Activated CD8-positive, alpha-beta T cell treated with anti-CD3 and anti-CD28 coated beads for 36 hours (primary cell): ENCODE measurements at places on chromosomes 7 and 10.

DNA sequence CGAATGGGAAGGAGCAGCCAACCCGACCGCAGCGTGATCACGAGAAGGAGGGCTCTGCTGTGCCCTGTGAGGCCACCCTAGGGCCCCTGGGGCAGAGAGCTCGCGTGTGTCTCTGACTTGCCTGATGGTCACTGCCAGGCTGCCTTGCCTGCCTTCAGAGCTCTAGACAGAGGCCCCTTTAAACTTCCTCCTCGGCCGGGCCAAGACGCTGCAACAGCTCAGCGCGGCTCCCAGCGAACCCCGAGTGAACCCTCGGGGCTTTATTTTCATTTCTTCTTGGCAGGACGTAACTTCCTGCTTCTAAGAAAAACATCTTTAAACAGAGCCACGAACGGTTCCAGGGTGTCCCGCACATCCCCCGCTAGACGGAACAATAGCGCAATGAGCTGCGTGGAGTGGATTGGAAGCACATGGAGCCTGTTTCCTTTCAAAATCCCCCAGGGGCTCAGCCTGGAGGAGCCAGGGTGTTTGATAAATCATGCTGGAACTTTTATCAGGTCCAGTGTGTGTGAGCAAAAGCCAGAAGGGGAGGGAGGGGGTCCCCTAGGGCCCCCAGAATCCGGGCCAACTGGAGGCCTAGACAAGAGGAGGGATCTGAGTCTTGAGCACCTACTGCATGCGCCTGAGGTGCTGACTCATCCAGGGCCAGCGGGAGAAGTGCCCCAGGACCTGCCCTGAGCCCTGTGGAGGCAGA lies 134.1 kb upstream of the GDF10 start:
- peak; percentile 59 for DNase-seq

DNA sequence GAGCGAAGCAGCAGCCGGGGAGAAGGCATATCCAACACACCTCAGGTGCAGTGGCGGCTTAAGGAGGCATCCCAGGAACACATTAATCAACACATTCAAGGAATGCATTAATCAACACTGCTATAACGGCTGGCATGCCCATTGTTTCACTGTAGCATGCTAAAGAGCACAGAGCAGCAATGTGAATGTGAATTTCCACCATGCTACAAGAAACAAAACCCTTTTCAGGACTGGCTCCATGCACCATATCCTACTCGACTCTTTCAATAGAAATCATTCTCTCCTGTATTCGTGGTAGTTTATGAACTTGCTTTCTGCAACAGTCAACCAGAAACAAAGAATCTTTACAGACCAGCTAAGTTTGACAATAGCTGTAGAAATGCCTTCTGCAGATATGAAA lies 149.0 kb downstream of the NRCAM start:
- DNase-seq: no peak

DNA sequence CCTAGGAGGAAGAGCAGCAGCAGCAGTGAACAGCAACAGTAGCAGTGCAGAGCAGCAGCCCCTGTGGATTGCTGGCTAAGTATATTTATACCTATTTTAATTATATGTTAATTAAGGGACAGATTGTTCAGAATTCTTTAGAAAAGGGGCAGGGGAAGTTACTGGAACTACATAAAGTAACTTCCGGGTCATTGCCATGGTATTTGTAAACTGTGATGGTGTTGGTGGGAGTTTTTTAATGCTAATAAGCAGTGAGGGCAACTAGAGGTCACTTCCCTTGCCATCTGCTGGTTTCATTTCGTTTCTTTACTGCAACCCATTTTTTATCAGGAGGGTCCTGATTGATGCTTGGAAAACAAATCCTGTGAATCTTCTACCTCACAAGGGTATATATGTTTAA lies 229.8 kb upstream of the PODXL start:
- DNase-seq: no peak

- no peak for DNase-seq
Measured at GRCh38 chr7:66157060-66157459, 42.4 kb downstream of the CRCP start.

GRCh38 chr7:73827567-73828106 lies 3.2 kb upstream of the CLDN4 start:
- no peak for DNase-seq

- DNase-seq: peak; percentile 79
Measured at GRCh38 chr10:8133146-8133545, 78.7 kb downstream of the GATA3 start.

DNA sequence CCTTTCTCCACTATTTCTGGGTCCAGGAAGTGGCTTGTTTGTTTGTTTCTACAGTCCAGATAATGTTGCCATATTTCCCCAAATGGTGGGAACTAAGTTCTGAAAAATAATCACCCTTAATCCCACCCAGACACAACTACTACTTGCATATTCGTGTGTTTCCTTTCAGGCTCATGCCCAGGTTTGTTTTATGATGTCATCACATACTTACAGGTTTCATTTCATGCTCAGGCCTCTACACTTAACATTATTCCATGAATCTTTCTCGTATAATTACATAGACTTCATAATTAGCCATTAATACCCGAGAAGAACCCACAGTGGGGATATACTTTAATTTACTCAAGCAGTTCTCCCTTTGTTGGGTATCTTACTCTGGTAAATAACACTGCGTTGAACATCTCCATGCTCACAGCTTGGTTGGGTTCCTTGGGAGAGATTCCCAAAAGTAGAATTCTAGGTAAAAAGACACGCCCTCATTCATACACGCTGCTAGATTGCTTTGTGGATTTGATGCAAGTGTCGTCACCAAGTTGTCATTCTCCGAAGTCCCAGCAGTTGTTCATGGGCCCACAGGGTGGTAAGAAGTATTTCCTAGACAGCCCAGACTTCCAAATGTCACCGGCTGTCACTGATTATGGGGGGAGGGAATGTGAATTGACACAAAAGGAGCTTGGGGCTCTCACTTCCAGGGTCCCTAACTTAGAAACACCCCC lies 42.6 kb downstream of the UNC5B start:
- no peak for DNase-seq

DNA sequence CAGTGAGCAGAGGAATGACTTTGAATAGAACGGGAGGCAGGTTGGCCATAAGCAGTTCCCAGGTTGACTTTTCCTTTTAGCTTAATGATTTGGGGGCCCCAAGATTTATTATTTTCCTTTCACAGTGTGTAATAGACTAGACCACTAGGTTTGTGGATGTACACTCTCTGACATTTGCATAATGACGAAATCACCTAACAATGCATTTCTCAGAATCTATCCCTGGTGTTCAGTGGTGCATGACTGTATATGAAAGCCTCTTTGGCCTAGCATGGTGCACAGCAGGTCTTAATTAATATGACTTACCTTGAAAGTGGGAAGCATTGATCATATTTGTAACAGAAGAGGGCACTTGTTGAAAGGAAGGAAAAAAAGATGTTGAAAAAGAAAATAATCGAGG lies 761.9 kb downstream of the TYW1 start:
- no peak for DNase-seq

- no peak for DNase-seq
Measured at GRCh38 chr7:64999165-65000004, 7.1 kb downstream of the ERV3-1 start.

GRCh38 chr7:100951888-100952560 lies 2.7 kb downstream of the MUC3A start:
- DNase-seq: peak; percentile 17

DNA sequence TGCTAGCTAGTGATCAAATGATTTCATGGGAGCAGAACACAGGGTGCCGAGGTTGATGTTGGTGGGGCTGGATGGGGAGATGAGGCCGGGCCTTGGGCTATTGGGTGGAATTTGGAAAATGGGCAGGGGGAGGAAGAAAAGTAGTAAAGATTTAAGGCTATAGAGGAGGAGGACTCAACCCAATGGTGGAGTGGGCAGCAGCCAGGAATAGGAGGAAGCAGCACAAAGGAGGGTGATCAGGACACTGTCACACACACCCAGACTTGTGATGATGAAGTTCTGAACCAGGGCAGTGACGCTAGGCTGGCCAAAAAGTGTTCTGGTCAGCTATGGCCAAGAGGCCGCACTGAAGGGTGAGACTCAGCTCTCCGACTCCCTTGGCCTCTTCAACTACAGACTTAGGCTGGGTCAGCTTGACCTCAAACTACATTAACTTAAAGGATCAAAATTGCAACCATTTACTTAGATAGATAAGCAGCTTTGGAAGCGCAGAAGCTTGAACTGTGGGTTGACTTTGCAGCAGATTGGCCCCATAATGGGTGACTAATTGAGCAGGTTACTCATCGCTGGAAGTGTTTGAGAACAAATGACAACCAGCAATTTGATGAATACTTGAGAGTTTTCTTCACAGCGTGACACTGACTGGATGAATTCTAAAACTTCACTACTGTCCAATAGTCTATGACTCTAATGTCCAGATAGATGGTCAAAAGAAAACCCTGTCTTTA lies 29.4 kb upstream of the GPR26 start:
- no peak for DNase-seq

GRCh38 chr7:29968683-29969395 lies 20.8 kb downstream of the SCRN1 start:
- DNase-seq: no peak

GRCh38 chr7:128843938-128844621 lies 13.9 kb downstream of the FLNC start:
- DNase-seq: no peak

GRCh38 chr7:128743112-128743772 lies 4.1 kb downstream of the CALU start:
- DNase-seq: no peak

GRCh38 chr10:114388275-114388674 lies 16.0 kb downstream of the AFAP1L2 start:
- DNase-seq: peak; percentile 58

DNA sequence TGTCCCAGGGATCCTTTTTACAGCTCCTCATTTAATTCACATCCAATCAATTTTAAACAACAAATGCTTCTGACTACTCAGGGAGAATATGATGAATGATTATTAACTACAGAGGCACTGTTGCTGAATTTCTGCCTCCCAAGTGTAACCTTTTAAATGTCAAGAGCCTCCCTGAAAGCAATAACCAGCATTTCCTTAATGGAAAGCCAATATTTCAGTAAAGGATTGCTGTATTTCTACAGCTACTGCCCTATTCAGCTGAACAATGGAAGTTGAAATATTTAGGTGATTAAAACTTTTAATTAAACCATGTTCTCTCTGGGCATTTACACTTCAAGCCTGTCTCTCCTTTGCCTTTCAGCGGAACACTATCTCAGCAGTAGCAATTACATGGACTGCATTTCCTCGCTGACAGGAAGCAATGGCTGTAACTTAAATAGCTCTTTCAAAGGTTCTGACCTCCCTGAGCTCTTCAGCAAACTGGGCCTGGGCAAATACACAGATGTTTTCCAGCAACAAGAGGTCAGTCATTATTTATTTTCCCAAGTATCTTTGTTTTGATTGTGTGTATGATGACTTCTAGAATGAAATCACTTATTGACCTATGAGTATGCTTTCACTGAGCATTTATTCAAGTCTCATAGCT lies 304.7 kb downstream of the BICC1 start:
- DNase-seq: no peak

GRCh38 chr10:132138596-132138995 lies 48.2 kb upstream of the DPYSL4 start:
- DNase-seq: no peak

DNA sequence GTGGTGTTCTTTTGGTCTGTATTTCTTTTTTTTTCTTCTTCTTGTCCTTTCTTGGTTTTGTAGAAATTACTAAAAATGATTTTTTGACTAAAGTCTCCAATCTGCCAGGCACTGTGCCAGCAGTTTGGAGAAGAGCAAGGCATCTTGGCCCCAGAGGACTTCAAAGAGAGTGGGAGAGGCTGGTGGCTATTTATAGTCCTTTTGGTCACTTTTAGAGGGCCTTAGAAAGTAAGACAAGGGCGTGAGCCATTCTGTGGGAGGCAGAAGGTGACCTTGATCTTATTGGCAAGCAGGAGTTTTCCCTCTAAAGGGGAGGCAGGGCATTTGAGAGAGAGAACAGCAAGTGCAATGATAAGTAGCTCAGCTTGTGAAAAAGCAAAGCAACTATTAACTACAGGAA lies 211.9 kb downstream of the GALNT17 start:
- DNase-seq: no peak

- DNase-seq: peak; percentile 46
Measured at GRCh38 chr7:38318803-38319416, 45.5 kb upstream of the TARP start.

- DNase-seq: no peak
Measured at GRCh38 chr7:137834552-137834951, 12.2 kb downstream of the DGKI start.

DNA sequence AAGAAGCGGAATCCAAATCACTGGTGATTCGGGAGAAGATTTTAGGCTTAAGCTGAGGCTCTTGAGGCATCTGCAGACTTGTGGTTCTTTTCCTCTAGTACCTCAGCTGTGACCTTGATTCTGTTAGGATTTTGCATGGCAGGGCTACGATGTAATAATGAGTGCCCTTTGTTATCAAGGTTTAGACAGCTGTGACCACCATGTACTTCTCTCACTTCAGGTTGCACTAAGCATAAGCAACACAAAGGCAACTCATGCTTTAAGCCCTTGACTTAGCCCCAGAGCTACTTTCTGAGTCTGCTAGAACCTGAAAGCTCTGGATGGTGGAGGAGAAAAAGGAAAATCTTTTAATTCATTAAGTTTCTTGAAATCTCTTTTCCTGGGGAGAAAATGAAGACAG lies 1052.3 kb upstream of the PHF14 start:
- DNase-seq: no peak

DNA sequence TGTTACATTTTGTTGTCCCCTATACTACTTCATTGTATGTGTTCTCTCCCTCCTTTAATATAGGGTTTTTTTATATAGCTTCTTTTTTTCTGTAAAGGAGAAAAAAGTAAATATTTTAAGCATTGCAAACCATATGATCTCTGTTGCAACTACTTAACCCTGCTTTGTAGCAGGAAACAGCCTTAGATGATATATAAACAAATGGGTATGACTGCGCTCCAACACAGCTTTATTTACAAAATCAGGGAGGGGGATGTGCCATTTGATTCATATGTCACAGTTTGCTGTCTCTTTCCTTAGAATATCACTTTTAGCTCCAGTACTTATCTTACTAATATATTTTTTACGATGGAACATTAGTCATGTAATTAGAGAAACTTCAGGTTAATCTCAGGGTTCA lies 155.2 kb upstream of the GNAI1 start:
- no peak for DNase-seq

DNA sequence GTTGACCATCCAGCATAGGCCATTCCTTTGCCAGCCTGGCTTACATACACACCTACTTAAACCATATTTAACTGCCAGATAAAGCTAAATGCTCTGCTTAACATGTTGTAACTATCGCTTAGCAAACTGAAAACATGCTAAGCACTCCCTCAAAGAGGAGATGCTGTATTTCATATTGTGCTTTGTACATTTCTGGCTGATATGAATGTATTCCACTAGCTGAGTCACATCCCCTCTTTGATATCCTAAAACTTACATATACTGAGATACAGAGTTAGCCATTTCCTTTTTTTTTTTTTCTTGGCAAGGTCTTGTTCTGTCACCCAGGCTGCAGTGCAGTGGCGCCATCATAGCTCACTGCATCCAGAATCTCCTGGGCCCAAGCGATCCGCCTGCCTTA lies 99.4 kb downstream of the TPST1 start:
- DNase-seq: no peak

GRCh38 chr7:80478683-80479082 lies 33.2 kb downstream of the GNAT3 start:
- no peak for DNase-seq

GRCh38 chr7:12091231-12091630 lies 119.9 kb upstream of the TMEM106B start:
- no peak for DNase-seq
